Activated T-cell treated with anti-CD3 and anti-CD28 coated beads, Interleukin-2, amount 50 U/mL, for 48 hours (primary cell): ENCODE measurements at places on chromosomes 6 and 20.

DNA sequence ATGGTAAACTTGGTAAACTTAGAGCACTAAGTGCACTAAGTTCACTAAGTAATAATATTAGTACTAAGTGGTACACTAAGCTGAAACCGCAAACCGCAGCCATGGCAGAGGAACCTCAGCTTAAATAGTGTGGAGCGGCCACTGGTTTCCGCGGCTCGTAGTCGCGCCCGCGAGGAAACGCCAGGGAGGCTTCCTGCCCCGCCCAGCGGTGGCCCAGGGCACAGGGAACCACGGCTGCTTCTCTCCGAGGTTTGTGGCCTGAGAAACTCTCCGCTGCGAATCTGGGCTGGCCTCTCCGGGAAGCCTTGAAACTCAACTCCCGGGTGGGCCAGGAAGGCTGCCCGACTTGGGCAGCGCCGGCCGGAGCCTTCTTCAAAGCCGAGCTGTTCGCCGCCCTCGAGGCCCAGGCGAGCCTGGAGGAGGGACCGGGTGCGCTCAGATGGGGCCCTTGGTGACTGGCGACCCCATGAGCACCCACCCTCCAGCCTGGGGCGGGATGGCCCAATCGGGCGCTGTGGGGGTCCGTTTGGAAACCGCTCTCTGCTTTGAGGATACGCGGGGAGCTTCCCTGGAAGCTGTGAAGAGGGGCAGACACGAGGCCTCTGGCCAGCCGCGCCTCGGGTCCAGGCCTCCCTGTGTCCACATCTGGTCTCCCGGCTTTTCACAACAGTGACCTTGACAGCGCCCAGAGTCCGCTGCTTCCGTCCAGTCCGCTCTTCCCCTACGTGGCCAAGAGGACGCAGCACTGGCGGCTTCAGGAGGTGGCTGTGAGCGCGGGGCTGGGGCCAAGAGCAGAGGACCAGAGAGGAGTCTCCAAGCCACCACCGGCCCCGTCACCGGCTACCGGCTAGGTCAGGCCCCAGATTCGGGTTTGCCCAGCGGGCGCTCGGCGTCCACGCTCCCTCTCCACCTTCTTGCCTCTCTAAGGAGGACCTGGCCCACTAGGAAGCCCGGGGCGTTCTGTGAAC, 25.4 kb upstream of the HLA-E start:
- DNase-seq: peak; percentile 76

GRCh38 chr20:14989535-14990290, 652.3 kb upstream of the FLRT3 start:
- no peak for DNase-seq

DNA sequence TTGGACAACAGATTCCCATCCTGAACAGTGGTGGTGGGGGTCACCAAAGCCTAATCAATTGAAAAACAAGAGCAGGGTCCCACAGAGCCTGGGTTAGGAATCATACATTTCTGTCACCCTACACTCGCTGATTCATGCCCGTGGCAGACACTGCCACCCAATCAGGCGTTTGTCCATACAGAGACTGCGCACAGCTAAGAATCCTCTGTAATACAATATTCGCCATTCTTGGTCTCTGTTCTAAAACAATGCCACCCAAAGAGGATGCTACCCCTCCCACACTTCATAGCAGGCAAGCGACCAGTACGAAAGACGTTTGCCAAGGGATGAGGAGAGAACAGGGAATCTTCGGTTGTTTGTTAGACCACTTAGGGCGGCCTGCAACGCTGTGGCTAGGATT, 28.1 kb upstream of the SLC22A23 start:
- no peak for DNase-seq

GRCh38 chr6:108732091-108732870, 115.9 kb upstream of the ARMC2 start:
- no peak for DNase-seq

DNA sequence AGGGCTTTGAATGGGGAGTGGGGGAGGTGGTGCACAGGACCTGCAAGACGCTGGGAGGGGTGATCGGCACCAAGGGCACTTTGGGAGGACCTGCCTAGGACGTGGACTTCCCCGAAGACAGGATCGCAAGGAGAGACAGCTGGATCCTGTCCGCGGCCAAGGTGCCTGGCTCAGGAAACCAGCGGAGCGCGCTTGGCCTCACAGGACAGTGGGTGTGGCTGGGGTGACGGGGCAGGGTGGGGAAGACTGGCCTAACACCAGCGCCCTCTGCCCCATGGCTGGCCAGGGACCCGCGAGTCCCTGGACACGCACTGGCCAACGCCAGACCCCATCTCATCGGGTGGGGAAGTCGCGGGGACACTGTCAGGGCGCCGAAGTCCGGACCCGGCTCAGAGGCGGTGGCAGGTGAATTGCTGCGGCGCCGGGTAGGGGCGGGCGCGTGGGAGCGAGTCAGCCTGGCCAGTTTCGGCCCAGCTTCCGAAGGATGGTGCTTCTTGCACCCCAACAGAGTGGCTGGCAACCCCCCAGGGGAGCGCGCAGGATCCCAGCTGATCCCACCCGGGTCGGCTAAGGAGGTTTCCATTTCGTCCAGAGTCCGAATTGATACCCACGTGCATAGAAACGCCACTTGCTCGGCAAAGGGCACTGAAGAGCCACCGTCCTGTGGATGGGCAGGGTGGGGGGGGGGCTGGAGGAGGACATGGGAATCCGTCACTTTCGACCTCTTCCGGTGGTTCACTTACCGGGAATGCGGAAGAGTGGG, 785 bp upstream of the THBD start:
- DNase-seq: no peak

DNA sequence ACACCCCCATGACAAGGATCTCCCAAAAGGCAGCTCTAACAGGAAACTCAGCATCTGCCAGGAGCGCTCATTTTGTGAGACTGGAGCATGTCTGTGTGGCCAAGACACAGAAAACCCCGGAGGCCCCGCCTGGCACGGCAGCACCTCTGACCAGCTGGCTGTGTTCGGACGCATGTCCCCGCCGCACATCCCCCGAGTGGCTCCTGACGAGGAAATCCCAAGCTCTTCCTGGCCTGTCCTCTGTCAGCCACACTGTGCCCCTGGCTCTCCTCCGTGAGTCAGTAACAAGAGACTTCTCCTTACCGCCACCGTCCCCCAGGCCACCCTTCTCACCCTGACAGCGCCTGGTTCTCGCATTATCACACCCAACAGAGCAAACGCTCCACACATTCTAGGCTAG, 14.4 kb downstream of the SLC2A4RG start:
- no peak for DNase-seq
